ENCODE measurements at places on chromosomes 7 and 10.
A peak's percentile ranks its signal among the peaks of the same experiment; 100 is the strongest.

DNA sequence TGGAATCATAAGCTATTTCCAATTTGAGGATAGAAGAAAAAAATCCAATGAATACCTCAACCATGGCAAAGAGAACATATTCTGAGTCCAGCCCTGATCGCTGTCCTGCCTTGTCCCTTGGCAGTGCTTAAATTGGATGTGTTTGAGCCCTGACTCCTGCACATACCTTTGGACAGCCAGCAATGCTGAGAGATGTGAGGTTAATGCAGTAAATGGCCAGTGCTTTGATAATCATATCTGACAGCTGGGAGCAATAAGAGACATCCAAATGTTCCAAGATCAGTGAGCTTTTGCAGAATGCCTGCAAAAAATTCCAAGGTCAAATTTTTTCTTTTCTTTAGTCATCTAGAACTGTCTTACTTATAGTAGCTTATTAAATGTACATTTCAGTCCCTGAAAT is 80.1 kb upstream of the LRRC17 start:
- DNase-seq: no peak

GRCh38 chr7:97697396-97697795 is 34.5 kb upstream of the TAC1 start:
- no peak for DNase-seq

- peak; percentile 38 for DNase-seq
Measured at GRCh38 chr10:103855424-103855823, at the start of gene SH3PXD2A. SH3PXD2A (minus strand) TSS chr10:103855576; CDS start chr10:103855266, 310 bp downstream.

GRCh38 chr7:150975536-150976319 is 2.4 kb downstream of the KCNH2 start:
- DNase-seq: no peak

DNA sequence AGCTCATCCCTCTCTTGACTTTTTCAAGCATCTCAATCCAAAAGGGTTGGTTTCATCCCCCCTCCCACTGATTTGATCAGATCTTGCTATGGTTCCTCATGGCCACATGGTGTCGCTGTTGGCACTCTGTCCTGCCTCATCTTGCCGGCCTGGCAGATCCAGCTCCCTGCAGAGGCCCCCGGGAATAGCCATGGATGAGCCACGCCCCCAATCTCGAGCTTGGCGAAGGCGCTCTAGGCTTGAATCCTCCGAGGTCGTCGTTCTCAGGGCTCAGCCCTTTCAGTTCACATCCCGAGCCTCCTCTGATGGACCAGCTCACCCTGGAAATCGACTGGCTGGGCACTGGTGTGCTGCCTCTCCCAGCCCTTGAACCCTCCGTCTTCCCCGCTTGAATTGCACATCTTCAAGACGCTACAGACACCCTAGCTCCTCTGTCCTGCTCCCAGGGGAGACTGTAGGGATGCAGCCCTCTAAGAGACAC is 628.7 kb downstream of the TYW1 start:
- DNase-seq: peak; percentile 40

DNA sequence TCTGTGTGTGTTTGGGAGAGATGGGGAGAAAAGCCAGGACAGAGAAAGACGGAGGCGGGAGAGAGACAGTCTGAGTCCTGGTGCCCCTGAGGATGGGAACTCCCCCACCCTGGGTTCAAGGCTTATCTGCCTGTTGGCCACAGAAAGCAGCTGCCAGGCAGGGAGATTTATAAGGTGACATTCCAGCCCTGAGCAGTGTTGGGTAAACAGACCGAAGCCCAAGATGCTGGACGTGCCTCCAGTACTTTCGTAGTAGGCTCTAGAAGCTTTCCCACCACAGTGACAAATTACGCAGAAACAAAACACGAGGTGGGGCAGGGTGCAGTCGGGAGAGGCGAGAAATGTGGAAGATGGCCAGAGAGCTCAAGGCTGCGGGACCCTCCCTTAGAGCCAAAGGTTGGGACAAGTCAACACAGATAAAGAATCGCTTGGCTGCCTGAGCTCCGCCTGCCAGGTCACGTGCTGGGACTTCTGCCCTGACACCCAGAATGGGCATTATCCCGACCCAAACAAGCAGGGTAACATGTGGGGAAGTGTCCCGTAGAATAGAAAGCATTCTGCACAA is 41.1 kb downstream of the CCDC3 start:
- DNase-seq: no peak

Data from common myeloid progenitor, CD34-positive (primary cell).